GM12865 (cell line): ENCODE measurements at places on chromosomes 5 and 9.

DNA sequence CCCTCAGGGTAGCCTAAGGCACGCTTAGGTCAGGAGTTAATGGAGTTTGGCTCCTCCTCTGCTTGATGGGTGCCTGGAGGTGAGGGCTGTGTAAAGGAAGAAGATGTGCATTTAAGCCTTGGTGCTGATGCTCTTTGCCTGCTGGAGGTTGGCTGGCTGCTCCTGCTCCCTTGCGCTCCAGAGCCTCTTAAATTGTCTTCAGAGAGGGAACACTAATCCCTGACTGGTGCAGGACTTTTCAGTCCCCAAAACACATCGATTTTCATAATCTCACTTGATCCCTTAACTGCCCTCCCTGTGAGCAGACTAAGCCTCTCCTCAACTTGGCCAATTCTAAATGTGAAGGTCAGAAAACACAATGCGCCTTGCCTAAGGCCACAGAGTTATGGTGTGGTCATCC is 16.2 kb upstream of the TCOF1 start:
- DNase-seq, result no peak

DNA sequence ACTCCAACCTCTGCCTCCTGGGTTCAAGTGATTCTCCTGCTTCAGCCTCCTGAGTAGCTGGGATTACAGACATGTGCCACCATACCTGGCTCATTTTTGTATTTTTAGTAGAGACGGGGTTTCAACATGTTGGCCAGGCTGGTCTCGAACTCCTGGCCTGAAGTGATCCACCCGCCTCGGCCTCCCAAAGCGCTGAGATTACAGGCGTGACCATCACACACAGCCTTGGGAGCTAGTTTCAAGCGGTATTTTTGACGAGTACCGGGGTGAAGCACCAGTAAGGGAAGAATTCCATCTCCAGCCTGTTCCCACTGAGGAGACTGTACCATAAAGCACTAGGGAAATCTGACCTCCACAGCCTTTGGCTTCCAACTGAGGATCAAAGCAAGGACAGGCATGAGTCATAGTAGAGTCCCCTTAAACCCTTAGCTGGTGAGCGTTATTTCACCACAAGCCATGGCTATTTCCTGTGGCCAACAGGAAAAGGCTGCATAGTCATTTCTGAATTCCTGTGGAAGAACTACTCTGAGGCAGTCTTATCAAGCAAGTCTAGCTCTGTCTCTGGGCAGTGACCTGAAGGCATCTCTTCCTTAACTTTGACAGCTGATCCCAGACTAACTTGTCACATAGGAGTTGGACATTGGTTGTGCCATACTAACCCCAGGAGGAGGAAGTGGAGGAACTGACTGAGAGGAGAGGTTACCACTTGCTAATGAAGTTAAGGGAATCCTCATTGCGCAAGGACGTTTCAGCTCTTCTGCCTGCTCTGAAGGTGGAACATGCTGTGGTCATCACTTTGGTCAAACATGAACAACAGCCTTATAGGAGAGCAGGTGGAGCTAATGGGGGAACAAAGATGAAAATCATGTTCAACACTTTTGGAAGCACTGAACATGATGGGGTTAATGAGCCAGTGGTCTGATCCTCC is 85.8 kb upstream of the DMRT1 start:
- DNase-seq, result peak; percentile 75

DNA sequence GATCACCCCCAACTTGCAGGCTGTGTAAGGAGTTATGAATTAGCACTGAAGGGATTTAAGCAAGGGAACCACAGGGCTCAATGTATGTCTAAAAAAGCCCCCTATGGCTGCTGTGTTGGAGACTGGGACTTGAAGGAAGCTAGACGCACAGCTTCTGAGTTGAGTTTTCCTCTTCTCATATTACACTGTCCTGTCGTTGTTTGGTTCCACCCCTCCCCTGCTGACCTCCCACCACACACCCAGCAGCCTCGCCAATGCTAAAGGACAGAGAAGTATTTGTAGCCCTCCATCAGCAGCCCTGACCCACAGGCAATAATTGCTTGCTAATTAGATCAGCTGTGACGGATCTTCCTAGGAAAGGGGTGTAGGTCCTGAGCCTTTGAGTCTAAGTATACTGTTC is 15.1 kb upstream of the CARTPT start:
- DNase-seq, result no peak

- DNase-seq, result peak; percentile 23
These were observed 16.8 kb upstream of the DAB2IP start for GRCh38 chr9:121634329-121635261.

DNA sequence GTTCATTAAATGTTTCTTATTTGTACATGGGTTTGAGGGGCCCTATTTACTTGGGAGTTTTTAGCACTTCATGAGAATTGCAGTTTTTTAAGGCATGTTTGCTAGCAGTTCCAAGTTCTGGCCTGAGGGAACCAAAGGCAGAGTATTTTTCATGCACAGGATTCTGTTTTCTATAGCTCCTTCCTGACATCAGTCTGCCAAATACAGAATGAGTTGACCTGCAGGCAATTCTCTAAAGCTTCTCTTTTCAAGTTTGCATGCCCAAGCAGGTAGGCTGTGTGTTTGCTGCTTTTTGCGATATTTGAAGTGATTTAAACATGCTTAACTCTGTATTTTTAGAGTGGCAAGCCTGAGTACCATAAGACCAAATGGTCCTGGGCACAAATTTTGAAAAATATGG is 75.8 kb downstream of the AOPEP start:
- DNase-seq, result no peak

DNA sequence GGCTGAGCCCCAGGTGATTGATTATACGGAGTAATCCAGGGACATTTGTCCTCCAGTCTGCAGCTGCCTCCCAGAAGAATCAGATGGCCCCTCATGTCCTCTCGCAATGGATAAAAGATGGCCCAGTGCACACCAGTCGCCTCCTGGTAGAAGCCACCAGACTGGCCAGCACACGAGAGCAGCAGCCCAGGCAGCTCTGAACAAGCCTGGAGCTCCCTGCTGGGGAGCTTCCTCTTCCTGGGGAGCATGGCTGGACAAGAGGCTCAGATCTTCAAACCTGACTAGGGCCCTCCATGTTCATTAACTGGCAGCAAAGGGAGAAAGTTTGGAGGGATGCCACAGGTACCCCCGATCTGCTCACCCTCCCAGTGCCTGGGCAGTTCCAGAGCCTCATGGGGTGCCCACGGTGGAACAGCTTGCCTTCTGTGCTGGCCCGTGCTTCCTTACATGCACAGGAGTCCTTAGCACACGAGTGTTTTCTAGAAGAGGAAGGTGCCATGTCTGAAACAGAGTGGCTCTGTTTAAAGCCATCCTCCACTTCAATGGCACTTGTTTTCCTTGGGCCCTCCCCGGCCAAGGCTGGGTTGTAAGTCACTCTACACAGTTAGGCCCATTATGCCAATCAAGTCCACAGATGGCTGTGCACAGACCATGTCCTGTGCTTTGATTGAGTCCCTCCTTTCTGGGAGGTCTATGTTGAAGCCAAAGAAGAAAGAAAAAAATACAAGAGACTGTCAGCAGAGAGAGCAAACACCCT is 75.6 kb downstream of the PRRT1B start:
- DNase-seq, result no peak

GRCh38 chr9:133109931-133110650 is 10.9 kb downstream of the RALGDS start:
- DNase-seq, result no peak

GRCh38 chr5:77251921-77252320 is 41.4 kb downstream of the PDE8B start:
- no peak for DNase-seq

- no peak for DNase-seq
These were observed 16.2 kb downstream of the ATPSCKMT start for GRCh38 chr5:10233505-10233904.

DNA sequence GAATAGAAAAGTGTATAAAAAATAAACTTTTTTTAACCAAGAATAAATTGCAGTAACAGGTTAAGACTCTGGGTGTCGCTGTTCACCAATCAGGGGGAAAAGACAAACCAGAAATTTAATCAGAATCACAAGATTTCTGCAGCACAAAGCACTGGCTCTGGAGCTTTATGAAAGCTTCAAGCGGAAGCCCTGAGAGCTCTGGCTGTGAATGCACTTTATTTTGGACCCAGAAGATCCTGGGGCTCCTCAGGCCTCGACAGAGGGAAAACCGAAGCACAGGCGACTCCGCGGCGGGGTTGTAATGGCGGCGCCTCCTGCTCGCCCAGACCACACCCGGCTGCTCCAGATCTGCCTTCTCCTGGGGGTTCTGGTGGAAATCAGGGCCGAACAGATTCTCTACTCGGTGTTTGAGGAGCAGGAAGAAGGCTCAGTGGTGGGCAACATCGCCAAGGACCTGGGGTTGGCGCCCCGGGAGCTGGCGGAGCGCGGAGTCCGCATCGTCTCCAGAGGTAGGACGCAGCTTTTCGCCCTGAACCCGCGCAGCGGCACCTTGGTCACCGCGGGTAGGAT is at the start of gene PCDHGA4:
TSS of gene PCDHGA4 (plus strand) at position 122 of the 570 bp plus-strand sequence. CDS start at position 209, 87 bp downstream.
- DNase-seq, result no peak

DNA sequence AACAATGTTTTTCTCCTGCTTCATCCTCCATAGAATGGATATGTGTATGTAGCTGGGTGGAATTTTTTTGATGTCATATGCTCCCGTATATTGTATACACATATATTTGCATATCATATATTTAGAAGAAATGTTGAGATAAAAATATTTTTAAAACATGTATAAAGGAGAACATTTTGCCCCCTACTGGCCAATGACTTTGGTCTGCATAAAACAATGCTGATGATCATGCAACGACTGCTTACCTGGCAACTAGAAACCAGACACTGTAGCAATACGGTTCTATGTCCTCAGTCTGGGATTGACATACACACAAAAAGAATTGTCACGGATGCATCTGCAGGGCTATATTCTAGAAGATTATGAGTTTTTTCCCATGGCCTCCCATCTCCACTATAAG is 503.6 kb downstream of the ELAVL2 start:
- no peak for DNase-seq

GRCh38 chr5:168304349-168304748 is 12.9 kb downstream of the WWC1 start:
- DNase-seq, result no peak

DNA sequence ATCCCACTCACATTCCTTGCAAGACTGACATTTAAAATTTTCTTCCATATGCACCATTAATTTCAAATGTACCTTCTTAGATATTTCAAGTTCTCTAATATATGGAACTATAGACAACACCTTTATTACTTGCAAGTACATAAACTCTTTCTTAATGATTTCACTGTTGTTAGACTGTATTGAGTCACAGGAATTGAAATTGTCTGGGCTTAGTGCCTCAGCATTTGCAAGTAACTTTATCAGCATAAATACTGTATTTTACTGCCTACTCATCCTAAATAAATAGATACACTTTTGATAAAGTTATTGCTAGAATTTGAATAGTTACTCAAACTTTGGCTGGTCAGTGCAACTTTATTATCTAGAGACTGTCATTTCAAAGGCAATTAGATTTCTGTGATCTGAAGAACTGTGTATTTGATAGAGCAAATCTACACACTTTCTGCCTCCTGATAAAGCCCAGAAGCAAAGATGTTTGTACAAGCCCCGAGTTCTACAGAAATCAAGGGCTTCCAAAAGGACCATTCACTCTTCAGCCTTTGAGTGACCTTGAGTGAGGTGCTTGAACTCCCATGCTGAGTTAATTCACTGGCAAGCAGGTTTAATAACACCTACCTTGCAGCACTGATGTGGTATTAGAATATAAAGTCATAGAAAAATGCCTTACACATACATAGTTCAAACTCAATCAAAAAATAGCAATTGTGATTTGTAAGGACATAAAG is 91.6 kb downstream of the COX7C start:
- DNase-seq, result no peak

DNA sequence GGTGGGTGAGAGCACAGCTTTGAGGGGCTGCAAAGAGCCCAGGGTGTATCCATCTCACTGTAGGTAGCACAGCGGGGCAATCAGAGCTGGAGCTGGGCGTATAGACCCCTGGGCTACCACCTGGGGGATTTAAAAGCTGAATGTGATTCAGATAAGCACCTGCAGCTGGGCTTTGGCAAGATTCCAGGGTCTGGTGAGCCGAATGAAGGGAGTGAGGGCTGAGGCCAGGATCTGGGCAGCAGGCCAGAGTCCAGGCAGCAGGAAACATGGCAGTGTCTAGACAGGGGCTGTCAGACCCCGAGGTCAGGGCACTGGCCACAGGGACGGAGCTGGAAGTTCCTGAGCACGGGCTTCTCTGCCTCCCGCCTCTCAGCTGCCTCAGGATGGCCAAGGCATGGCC is 8.7 kb downstream of the ASS1 start:
- DNase-seq, result no peak

- no peak for DNase-seq
These were observed 458.4 kb downstream of the KDM4C start for GRCh38 chr9:7216004-7216841.

- DNase-seq, result no peak
These were observed 8.5 kb downstream of the FUBP3 start for GRCh38 chr9:130587921-130588320.

GRCh38 chr5:140221697-140222223 is 46.8 kb downstream of the CYSTM1 start:
- peak; percentile 59 for DNase-seq

- DNase-seq, result no peak
These were observed 361.0 kb downstream of the NFIB start for GRCh38 chr9:13952906-13953305.

DNA sequence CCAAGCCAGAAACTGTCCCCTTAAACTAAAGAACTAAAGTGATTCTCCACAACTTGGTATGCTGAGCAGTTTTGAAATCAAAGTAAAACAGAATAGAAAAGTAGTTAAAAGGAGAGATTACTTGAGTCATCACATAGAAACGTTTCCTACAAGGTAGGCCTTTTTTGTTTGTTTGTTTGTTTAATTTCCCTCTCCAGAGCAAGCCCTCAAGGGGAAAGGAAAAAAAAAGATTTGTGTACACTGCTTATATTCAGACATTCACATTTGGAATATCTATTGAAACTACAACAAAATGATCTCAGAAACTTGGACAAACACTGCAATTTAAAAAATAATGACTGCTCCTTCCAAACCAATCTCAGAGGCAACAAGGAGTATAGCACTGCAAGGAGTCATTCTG is 304.7 kb upstream of the NREP start:
- DNase-seq, result no peak

DNA sequence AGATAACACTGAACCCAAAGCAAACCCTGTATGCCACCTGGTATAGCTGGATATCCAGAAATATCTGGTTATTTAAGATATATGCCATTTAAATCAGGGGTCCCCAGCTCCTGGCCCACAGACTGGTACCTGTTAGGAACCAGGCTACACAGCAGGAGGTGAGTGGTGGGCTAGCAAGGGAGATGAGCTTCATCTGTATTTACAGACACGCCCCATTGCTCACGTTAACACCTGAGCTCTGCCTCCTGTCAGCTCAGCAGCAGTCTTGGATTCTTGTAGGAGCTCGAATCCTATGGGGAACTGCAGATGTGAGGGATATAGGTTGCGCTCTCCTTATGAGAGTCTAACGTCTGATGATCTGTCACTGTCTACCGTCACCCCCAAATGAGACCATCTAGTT is 646.6 kb downstream of the TLE4 start:
- no peak for DNase-seq

DNA sequence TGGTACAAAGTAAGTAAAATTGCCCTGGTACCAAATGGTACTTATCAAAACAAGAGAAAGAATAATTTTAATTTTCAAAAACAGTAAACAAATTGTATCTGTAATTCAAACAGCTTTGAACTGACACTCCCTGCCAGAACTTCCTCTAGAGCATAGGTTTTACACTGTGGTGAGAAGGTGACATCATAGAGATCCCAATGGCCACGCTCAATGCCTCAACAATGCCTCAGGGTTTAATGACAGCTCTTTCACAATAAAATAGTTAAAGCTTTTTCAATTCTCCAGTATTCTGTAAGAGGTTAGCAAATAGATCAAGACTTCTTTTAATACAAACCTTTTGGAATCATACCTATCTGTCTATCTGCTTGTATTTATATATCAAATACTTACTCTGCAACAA is 437.1 kb downstream of the PRR16 start:
- no peak for DNase-seq

- no peak for DNase-seq
These were observed 638.3 kb upstream of the DMAC1 start for GRCh38 chr9:8437876-8438275.
